ENCODE measurements at places on chromosomes 6 and 20. TPM values are rescaled to one million over a fixed set of nuclear protein-coding genes. Genes with fewer than 3 reads are reported as not detected.
A peak's percentile ranks its signal among the peaks of the same experiment; 100 is the strongest.

DNA sequence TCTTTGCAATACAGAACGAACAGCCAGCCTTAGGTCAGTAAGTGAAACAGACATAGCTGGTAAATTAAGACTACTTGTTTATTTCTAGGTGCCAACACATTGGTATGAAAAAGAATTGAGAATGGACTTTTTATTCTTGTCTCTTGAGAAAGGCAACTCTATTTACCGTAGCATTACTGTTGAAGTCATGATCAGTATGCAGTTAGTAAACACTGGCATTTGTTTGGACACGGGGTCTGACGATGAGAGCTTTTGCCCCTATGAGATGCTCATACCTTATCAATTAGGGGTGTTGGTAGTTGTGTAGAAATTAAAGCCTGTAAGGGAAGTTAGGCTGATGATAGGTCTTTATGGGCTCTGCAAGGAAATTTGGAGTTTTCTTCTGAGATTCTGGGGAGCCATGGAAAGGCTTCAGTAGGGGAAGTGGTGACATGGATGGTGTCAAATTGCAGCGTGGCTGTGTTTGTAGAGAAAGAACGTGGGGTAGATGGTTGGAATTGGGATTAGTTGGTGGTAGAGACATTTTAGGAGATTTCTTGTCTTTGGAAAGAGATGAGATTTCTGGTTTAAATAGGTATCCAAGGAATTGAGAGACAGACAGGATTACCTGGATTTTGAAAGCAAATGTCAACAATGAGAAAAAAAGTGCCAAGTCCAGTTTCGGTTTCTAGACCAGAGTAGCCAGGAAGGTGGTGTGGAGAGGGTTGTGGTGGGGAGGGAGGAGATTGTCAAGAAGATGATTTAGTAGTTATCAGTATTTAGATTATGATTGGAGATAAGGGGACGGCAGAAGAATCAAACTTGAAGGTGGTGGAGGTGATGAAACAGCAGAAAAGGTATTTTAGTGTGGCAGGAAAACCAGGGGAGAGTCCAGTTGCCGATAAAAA, 116.6 kb downstream of the JARID2 start:
- DNase-seq: no peak

DNA sequence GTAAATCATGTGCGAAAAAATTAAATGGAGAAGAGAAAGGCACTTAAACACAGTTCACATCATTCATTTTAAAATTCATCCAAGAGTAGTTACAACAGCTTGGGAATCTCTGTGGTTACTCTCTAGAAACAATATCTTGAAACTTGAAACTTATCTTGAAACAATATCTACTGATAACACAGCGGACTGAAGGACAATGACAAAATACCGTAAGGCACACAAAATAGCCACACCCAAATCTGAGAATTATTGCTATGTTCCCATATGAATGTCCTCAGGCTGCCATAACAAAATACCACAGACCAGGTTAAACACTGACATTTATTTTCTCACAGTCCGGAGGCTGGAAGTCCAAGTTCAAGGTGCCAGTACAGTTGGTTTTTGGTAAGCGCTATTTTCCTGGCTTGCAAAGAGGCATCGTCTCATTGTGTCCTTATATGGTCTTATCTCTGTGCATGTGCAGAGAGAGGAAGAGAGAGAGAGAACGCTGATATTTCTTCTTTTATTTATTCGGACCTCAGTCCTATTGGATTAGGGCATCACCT, 122.5 kb upstream of the BTBD3 start:
- DNase-seq: no peak

GRCh38 chr6:109243863-109244825, 138.1 kb downstream of the CD164 start:
- no peak for DNase-seq

DNA sequence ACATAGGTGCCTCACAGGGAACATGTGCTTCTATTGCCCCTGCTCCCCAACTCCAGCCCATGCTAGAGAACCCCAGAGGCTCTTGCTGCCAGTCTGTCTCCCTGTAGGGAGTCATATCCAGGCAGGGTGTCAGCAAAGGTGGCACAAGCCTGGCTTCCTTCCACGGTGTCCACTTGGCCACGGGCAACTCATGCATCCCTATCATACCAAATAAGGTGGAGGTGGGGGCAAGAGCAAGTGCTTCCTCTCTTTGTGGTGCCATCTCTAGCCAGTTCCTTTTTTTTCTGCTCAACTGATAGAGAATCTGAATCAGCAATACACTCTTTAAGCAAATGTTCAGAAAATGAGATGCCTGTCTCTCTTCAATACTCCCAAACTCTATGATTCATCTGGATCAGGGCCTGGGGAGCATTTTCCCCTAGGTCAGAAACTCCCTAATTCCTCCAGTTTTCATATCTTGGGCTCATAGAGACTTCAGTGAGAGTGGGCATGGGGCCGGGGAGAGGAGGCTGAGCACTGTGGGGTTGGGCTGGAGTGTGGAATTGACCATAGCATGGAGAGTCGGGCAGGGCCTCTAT, 105.1 kb upstream of the GPR6 start:
- DNase-seq: no peak

DNA sequence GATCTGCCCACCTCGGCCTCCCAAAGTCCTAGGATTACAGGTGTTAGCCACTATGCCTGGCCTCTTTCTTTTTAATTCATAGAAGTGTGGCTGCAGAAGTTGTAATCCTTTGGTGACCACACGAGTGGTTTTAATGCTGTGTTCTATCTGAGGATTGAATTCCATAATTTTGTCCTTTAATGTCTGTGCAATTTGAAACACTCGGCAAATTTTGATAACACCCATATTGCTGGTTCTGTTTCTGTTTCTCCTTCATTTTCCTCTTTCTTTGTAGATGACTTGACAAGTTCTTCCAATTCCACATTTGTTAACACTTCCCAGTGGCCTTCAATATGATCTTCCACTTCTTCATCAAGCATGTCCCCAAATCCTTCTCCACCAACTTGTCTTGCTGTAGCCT, 2.8 kb upstream of the CHMP4B start:
- DNase-seq: no peak

DNA sequence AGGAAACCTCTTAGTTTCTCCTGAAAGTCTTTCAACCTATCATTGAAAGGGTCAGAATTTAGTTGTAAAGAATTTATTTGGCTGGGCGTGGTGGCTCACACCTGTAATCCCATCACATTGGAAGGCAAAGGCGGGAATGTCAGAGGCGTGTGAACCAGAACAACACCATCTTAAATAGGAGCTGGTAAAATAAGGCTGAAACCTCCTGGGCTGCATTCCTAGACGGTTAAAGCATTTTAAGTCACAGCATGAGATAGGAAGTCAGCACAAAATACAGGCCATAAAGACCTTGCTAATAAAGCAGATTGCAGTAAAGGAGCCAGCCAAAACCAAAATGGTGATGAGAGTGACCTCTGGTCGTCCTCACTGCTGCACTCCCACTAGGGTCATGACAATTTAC, 29.6 kb downstream of the OR2B2 start:
- DNase-seq: no peak

DNA sequence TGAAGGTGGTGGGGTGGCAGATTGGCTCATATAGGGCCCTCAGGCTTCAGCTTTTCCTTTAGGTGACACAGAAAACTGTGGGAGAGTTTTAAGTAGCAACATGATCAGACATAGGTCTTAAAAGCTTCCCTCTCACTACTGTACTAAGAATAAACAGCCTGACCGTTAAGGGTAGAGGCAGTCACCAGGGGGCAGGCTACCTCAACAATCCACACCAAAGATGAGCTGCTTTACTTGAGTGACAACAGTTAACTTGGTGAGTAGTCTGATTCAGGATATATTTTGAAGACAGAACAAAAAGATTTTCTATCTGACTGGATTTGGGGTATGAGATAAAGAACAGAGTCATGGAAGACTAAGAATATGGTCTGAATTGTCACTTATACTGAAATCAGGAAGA, 193.1 kb upstream of the SHLD1 start:
- peak; percentile 18 for DNase-seq

Gene GRM1
- total RNA-seq: not detected

Gene IP6K3
- total RNA-seq: not detected

Gene HLA-DRB5
- not detected for total RNA-seq

Gene TRAPPC3L
- not detected for total RNA-seq

Data from Daoy (cell line).